ENCODE measurements at places on chromosomes 7 and 10.

GRCh38 chr10:10677479-10677878, 340.2 kb upstream of the CELF2 start:
- peak; percentile 53 for DNase-seq

GRCh38 chr10:103125323-103126267, 67.5 kb downstream of the NT5C2 start:
- no peak for DNase-seq

GRCh38 chr7:104956753-104957450, 57.1 kb upstream of the KMT2E start:
- no peak for DNase-seq

DNA sequence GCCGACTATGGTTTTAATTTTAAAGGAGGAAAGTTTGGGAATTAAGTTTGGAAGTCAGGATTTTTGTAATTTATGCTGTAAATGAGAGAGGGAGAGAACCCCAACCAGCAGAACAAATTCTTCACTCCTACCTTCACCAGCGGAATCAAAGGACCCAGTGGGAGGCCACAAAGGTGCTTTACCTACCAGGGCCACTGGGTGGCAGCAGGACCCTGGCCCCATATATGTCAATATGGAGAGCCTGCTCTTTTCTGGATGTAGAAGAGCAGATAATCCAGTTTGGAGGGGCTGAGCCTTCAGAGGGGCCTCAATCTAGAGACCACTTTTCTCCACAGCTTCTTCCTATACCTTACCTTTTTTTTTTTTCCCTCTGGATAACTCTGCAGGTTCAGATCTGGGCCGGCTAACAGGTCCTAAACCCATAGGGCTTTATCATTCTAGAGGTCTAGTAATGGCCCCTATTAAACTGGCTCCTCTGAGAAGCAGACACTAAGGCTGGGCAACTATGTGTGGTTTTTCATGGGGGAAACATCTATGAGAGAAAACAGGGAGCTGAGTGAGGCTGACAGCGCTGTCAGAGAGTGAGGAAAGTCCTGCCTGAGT, 8.5 kb upstream of the SCD start:
- DNase-seq, result peak; percentile 81

DNA sequence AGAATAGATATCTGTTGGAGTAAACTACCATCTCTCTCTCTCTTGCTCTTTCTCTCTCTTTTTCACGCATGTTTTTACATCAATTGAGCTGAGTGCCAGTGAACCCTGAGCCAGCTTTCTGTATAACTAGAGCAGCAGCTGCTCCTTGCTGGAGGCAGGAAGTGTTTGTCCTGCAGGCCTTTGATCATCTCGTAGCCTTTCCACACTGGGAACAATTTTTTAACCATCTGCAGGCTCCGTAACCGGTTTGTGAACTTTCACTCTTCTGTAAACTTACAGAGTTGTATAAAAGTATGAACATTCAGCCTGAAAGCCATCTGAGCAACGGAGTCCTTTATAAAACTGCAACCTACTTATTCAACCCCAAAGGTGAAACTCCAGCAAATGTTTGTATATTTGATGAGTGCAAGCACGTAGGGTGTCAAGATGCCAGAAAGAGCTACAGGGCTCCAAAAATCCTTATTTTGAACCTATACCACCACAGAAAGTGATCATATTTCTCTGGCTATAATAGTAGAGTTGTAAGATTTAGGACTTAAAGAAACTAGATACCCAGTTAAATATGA, 162.8 kb upstream of the NFE2L3 start:
- DNase-seq, result no peak

DNA sequence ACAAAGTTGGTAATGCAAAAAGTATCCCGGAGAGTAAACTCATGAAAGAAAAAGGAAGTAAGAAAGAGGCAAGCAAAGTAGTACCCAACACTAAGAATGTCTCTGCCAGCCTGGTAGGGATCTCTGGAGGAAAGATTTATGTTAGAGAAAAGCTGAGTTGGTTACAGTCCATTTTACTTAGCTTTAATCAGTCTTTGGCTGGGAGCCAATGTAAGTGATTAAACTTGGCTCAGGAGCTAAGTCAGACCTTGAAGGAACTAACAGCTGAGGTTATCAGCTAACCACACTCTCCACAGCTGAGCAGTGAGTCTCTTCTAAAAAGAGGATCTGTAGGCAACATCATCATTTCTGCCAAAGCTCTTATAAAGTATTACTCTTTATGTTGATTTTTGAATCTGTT, 148.0 kb downstream of the ANKRD7 start:
- no peak for DNase-seq

- peak; percentile 74 for DNase-seq
Observed at GRCh38 chr10:25125201-25125611, 49.6 kb upstream of the GPR158 start.

DNA sequence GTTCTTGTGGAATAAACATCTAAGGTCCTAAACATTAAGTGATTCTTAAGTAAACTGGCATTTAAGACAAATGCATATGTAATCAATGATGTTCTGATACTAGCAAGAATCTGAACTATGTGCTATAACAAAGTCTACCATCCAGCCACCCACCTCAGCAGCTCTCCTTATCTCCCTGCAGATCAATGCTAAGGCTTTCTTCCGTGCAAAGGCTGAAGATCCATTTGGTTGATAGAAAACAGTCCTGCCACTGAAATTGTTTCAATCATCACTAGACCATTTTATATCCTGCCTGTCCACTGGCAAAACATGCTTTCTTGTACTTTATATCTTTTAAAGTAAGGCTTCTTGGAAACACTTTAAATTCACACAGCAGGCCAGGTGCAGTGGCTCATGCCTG, 6.3 kb upstream of the SMKR1 start:
- DNase-seq, result no peak

GRCh38 chr10:3827266-3827665, 42.3 kb upstream of the KLF6 start:
- DNase-seq, result no peak

DNA sequence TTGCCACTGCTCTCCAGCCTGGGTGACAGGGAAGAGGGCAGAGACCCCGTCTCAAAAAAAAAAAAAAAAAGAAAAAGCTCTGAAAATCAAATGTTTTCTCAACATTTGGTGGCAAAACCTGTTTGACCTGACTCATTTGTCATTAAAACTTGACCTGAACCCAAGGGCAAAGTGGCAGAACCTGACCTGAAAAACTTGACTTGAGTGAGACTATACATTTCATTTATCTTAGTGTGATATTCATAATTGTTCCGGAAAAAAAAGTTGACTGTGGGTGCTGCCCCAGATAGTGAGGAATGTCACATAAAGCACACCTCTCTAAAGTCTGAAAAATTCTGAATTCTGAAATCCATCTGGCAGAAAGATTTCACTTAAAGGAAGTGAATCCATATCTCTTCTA, 2.3 kb upstream of the TAX1BP1 start:
- DNase-seq, result no peak

- peak; percentile 73 for DNase-seq
Observed at GRCh38 chr7:123747620-123748141, 1.1 kb downstream of the WASL start.

- DNase-seq, result no peak
Observed at GRCh38 chr7:132261327-132262159, 314.7 kb downstream of the PLXNA4 start.

DNA sequence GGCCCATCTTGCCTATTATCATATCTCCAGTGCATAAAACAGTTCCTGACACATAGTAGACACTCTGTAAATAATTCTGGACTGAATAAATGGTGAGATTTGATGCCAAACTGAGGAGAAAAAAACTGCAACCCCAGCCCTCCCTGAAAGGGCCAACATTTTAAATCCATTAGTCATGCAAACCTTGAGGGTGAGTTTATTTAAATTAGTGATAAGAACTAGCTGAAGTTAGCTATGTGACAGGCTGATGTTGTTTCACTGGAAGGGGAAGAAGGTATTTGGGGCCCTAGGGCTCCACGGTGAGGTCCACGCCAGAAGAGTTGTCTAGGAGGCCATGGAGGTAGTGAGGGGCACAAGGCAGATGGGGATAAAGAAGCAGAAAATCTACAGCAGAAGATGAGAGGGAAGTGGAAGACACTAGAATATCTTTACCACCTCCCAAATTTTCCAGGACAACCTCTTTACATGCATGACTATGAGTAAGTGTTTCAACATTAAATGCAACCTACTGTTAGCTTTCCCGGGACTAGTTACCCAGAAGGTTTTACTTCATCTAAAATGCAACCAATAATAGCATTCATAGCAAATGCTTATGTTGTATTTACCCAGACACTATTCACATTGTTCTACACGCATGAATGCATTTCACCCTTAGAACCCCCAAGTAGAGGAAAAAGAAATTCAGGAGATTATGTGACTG, 183.2 kb upstream of the LYZL1 start:
- no peak for DNase-seq

GRCh38 chr7:50552139-50552538, 13.1 kb downstream of the DDC start:
- no peak for DNase-seq

- DNase-seq, result no peak
Observed at GRCh38 chr10:110533149-110533548, 34.3 kb upstream of the SMC3 start.

- no peak for DNase-seq
Observed at GRCh38 chr7:138556771-138557484, 96.9 kb downstream of the TRIM24 start.
